ENCODE measurements at places on chromosomes 6 and 20.

DNA sequence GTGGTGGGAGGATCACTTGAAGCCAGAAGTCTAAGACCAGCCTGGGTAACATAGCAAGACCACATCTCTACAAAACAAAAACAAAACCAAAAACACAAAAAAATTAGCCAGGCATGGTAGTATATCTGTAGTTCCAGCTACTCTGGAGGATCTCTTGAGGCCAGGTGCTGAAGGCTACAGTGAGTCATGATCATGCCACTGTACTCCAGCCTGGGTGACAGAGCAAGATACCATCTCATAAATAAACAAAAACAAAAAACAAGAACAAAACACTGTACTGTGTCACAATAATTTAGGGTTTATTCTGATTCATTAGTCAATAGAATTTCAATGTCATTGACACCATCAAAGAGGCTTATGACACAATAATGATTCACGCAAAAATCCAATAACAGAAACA lies 1121.7 kb upstream of the MAP3K7 start:
- no peak for DNase-seq

DNA sequence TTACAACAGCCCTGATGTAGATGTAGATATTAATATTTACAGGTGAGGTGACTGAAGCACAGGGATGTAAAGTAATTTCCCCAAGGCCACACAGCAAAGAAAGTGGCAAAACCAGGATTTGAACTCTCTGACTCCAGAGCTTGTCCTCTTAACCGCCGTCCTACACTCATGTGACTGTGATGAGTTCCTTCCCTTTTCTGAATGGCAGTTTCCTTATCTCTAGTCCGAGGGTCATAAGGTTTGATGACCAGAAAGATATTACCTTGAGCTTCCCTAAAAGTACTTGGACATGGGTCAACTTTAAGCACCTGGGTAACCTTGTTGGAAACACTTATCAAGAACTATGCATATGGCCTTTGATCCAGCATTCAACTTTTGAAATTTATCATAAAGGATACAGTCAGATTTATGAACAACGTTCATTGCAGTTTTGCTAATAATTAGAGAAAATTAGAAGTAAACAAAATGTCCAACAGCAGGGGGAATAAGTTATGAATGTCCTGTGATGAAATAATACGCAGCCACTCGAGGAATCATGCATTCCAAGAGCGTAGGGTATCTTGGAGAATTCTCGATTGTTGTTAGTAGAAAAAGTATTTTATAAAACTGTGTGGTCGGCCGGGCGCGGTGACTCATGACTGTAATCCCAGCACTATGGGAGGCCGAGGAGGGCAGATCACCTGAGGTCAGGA lies 2.3 kb upstream of the TLDC2 start:
- no peak for DNase-seq

GRCh38 chr20:40156600-40157317 lies 532.3 kb downstream of the MAFB start:
- DNase-seq = no peak

DNA sequence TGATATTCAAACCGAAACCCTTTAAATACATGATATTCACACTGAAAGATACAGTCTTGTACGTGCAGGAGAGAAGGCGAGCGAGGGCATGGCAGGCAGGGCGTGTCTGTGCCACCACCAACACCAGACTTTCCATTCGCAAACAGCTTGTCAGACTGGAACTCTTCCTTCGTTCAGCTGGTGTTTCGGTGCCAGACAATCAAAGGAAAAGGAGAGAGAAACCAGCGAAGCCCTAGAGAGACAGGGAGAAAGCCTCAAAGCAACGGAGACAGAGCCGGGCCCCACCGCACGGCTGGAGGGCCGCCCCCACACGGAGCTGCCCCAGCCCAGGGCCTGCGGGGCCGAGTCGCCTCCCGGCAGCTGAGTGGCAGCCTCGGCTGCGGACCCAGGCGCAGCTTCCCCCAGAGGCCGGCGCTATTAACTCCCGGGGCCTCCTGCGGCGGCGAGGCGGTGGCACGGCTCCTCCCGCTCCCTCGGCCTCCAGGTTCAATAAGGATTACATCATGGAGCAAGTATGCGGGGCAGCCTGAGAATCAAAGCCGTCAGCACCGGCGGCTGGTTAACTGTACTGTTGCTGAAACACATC lies 32.1 kb upstream of the NR2E1 start:
- peak; percentile 40 for DNase-seq

DNA sequence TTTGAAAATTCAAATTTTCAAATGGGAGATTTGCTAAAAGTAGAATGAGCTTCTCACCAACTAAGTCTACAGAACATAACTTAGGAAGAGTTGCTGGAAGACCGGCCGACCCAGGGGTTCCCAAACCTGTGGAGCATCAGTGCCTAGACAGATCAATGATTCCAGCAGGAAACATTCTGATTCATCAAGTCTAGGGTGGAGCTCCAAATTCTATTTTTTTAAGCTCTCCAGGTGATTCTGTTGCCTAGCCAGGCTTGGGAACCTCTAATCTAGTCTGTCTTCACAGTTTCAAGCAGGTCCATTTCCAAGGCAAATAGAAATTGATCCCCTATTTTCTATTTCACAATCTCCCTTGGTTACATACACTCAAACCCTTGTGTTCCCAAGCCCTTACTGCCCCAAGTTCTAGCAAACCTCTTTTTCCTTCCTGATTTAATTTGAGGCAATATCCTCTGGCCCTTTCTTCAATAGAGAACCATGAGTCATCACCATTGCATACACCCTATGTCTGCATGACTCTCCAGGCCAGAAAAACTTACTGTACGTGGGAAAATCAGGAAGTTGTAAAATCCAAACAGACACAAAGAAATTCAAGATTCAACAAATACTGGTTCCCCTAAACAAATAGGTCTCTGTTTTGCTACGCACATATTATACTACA lies 8.9 kb downstream of the ATXN1 start:
- DNase-seq = no peak

- DNase-seq = no peak
These were observed 149.7 kb downstream of the AIG1 start for GRCh38 chr6:143210420-143210819.

GRCh38 chr6:87847830-87848210 lies 145.8 kb upstream of the AKIRIN2 start:
- DNase-seq = no peak

Data from activated T-cell treated with anti-CD3 and anti-CD28 coated beads, Interleukin-2, amount 50 U/mL, for 72 hours (primary cell).